ENCODE measurements at places on chromosomes 2 and 18.
A peak's percentile ranks its signal among the peaks of the same experiment; 100 is the strongest.

DNA sequence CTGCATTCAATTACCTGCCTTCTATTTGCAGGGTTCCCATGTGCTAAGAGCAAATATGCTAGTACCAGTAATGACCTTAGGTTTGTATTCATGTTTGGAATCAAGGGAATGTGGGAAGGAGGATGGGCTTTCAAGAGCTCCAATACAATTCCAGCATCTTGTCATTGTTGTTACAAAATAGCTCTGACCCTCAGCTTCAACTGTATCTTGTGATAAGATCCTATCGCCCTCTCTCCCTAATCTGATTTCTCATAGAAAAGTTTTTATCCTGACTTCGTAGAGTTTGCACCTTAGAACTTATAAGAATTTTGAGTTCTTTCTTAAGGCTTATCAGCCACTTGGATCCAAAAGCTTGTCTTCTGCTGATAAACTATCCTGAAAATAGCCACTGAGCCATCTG lies 749.5 kb upstream of the ACVR2A start:
- ATAC-seq = no peak

DNA sequence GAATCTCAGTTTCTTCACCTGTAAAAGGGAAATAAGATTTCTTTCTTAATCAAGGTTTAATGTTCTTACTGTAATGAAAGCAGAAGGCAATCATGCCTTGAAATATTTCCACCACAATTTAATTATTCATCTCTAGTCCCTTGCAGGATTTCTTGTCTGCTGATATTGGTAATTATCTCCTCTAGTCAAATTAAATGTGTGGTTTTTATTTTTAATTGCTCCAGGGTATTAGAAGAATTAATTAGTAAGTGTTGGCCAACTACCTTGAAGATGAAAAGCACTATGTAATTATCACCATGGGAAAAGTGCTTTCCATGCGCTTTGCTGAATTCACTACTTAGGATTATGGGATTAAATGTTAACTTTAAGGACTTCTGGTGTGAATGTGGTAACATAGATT lies 8.7 kb upstream of the LAPTM4A start:
- ATAC-seq = no peak

GRCh38 chr2:215358312-215358845 lies 46.5 kb downstream of the ATIC start:
- no peak for ATAC-seq

DNA sequence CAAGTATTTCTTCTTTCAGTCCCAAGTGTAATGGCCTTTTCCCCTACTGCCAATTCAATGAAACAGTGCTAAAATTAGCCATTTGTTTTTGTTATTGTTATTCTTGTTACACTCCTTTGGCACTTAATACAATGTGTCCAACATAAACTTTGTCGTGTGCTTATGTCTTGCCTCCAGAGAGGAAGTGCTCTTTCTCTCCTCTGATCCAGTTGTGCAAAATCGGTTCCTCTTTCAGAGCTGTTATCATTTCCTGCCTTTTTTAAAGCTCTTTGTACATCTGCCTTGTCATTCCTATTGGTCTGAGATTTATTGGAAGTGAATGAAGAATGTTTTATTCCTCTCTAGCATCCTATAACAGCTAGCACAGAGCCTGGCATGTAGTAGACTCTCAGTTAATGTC lies 623.2 kb upstream of the ID2 start:
- ATAC-seq = no peak

DNA sequence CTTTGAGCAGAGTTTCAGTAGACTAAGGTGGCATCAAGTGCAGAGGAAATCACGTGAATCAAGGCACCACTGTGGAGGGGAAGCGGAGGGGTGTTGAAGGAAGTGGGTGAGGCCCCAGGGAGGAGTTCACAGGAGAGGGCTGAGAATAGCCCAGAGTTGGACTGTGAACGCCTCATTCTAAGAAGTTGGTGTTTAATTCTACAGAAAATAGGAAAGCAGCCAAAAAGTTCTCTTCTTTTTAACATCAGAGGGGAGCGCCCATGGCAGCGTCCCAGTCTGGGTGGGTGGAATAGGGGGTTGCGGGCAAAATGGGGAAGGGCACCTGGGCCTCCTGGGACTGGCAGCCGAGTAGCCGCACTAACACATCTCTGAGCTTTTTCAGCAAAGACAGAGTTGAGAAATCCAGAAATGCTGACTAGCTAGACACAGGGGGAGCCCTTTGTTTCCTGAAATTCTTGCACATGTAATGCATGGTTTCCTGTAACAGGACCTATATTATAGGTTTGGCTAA lies 97.0 kb downstream of the NEB start:
- no peak for ATAC-seq

DNA sequence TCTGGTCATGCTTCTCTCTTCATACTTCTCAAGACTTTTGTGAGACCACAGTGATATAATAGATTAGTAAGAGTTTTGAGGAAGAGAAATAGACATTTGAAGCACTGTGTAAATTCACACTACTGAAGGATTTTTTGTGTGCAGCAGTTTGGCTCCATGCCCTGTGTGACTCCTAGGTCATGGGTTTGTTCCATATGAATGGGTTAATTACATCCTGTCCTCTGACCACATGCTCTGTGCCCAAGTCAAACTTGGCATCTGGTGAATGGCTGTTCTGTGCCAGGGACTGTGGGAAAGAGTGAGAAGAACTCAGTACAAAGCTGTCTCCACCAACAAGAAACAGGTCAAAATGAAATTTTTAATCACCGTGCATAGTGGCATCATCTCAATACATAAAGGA lies 304.0 kb downstream of the LNPK start:
- ATAC-seq = no peak

DNA sequence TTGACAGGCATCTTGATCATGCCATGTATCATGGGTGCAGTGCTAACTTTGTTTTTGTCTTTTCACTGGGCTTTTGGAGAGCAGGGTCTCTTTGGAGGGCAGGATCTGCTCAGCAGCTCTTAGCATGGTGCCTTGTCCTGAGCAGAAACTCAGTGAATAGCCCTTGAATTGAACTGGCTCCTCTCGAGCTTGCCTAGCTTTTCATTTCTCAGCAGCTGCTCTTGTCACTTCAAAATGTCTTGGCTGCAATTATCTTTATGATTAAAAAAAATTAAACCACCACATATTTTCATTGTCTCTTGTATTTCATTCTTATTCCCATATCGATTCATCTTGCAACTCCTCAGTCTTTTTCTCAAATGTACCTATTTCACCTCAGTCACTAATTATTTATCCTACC lies 50.5 kb downstream of the CCDC85A start:
- peak; percentile 15 for ATAC-seq

GRCh38 chr2:8623576-8623957 lies 58.3 kb upstream of the ID2 start:
- ATAC-seq = no peak

- ATAC-seq = peak; percentile 81
Measured at GRCh38 chr18:5057386-5058348, 139.4 kb downstream of the AKAIN1 start.

- ATAC-seq = no peak
Measured at GRCh38 chr2:128531856-128532255, 213.2 kb upstream of the HS6ST1 start.

- ATAC-seq = no peak
Measured at GRCh38 chr2:234252772-234253171, 202.3 kb downstream of the SPP2 start.

DNA sequence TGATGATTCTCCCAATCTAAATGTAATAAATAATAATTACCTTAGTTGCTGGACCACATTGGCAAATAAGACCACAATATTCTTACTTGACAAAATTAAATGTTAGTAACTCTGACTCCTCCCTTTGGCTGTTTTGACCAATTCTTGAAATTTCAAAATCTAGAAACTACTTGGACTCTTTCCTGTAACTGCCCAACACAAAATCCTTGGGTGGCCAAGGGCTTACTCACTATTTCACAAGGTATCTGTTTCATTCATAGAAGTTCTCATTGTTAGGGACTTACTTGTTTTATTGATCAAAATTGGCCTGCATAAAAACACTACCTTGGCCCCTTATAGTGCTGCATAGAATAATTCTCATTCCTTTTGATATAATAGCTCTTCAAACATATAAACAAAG lies 19.4 kb downstream of the CDH20 start:
- no peak for ATAC-seq

- no peak for ATAC-seq
Measured at GRCh38 chr2:40304340-40304739, 147.6 kb downstream of the SLC8A1 start.

- ATAC-seq = no peak
Measured at GRCh38 chr18:63356272-63356896, 10.6 kb downstream of the KDSR start.

GRCh38 chr2:29443627-29444026 lies 328.4 kb downstream of the CLIP4 start:
- ATAC-seq = no peak

- ATAC-seq = no peak
Measured at GRCh38 chr2:112140205-112140802, 2.1 kb downstream of the FBLN7 start.

- no peak for ATAC-seq
Measured at GRCh38 chr2:5937321-5937720, 245.1 kb downstream of the SOX11 start.

DNA sequence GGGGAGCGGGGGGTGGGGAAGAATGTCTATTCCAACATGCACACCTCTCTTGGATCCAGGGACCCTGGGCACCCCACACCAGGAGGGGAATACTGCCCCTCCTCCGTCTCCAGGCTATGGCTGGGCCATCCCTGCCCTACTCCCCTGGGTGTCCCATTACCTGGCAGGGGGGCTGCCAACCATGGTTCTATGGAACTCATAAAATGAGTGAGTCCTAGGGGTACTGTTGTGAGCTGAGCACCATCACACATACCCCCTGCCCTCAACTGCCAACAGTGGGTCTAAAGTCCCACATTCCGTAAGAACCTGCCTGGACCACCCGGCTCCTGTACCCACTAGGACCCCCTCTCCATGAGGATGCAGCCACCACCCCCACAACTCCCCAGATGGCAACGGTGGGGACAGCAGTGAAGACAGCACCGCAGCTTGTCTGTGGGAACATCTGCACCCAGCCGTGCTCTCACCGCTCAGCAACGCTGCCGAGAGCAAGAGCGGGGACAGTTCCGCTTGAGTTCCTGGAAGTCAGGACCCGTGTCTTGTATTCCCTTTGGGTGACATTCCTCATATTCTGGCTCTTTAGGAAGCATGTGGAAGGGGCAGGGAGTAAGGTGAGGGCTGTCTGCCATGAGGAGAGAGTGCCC lies 41.5 kb downstream of the BIN1 start:
- ATAC-seq = no peak

DNA sequence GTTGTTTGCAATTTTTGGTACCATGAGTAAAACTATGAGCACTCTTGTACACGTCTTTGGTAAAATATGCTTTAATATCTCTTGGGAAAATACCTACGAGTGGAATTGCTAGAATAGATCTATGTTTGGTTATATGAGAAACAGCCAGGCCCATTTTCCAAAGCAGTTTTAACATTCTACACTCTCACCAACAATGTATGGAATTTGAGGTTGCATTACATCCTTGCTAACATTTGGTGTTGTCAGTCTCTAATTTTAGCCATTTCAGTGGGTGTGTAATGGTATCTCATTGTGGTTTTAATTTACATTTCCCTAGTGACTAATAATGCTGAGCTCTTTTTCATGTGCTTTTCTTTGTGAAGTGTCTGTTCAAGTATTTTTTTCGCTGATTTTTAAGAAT lies 118.9 kb upstream of the TCF4 start:
- ATAC-seq = no peak

- no peak for ATAC-seq
Measured at GRCh38 chr2:104701411-104701911, 152.5 kb upstream of the POU3F3 start.

DNA sequence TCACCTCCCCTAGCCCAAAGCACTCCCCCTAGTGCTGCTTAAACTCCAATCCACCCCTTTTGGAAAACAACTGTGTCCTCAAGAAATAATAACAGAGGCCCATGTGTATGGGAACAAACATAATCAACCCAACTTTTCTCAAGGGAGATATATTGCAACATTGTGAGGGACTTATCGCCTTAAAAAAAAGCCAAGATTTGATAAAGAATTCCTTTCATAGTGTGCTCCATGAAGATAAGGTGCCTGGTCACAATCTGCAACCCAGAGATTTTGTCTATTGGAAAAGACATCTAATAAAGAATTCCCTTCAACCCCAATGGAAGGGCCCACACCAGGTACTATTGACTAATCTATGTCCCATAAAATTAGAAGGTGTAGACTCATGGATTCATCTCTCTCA lies 4.5 kb upstream of the RBFA start:
- ATAC-seq = no peak

DNA sequence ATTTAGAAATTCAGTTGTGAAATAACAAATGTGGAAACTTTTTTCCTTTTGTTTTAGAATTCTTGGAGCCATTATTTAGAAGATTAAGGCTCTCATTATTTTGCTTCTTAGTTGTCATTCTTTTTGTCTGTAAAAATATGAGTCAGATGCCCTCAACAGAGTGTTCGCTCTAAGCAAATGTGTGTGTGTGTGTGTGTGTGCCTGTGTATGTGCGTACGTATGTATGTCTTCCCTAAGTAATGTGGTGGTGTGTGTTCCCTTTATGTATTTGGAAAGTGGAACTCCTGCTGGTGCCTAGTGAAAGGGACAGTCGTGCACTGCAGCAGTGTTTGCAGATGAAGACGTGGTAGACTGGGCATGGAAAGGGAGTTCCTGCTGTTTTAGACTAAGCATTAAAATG lies 27.5 kb downstream of the ZNF407 start:
- no peak for ATAC-seq

GRCh38 chr2:217939629-217940245 lies 63.1 kb downstream of the TNS1 start:
- no peak for ATAC-seq

DNA sequence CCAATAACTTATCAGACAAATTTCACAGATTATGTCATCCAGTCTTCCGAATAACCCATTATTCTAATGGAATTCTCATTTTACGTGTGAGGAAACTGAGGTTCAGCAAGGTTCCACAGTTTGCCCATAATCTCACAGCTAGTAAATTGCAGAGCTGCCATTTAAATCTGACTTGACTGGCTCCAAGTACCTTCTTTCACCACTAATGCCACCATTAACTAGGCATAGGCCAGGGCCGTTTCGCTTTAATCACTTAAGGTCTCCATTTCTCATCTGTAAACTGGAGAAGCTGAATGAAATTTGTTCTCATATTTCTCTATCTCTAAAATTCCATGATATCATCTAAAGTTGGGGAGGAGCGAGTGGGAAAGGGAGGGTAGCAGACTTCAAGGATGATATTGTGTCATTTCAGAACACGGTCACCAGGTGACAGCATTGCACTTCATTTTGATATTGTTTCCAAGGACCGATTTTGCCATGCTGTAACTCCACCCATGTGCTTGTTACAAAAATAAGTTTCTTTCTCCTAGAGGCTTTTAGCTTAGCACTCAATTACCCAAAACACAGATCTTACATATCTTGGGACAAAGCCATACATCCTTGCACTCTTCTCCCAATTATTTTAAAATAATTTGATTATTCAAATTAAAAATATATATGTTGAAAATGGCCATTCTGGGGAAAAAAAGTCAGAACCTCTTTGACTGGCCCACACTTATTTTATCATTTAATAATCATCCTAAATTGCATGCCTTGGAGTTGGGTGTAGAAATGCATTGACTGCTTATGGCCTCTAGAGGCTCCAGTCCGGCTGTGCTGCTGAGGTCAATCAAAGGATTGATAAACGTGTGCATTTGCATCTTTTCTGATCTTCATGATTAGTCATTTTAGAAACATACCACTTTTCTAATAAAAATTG lies 123.8 kb downstream of the AKAIN1 start:
- ATAC-seq = peak; percentile 72

GRCh38 chr2:48309900-48310299 lies 220.1 kb upstream of the STON1 start:
- ATAC-seq = no peak
